ENCODE measurements at places on chromosomes 4 and X.

- DNase-seq, result no peak
These were observed 24.1 kb downstream of the CT45A1 start for GRCh38 chrX:135737366-135738071.

DNA sequence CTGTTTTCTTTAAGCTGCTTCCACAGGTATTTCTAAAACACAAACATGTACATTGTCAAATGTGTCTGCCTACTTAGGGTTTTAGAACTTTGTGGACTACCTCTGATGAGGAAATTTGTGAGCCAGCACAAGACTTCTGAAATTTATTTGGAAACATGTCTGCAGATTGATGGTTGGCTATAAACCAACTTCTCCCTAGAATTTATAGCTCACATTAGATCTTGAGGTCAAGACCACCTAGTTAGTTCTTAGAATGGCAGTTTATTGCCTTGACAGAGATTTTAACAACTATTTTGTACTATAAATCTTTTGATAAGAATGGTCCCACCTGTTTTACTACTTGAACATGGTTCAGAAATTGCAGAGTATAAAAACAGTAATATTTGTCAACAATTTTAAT is 72.7 kb upstream of the AADAT start:
- DNase-seq, result no peak

GRCh38 chrX:23246001-23246400 is 88.6 kb upstream of the PTCHD1 start:
- DNase-seq, result no peak

DNA sequence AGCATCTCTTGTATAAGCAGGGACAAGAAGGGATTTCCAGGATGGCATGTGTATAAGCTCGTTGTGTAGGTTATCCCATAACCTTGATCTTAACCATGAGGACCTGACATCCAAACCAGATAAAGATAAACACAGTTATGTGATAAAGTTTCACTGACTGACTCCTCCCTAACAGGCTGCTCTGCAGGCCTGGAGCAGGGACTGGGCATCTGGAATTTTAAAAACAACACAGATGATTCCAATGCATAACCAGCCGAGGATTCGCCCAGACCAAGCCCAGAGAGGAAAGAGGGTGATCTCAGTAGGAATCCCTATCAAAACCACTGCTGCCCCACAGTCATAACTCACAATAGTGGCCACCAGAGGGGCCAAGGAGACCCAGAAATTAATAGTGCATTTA is 22.7 kb downstream of the KLF3 start:
- no peak for DNase-seq

GRCh38 chr4:136302566-136302965 is 1229.7 kb downstream of the PCDH18 start:
- no peak for DNase-seq

GRCh38 chrX:8323356-8323755 is 141.3 kb upstream of the VCX3B start:
- no peak for DNase-seq

- DNase-seq, result no peak
These were observed 63.0 kb upstream of the ZXDB start for GRCh38 chrX:57528670-57529255.

GRCh38 chrX:38669428-38669827 is 108.1 kb downstream of the TSPAN7 start:
- DNase-seq, result no peak

DNA sequence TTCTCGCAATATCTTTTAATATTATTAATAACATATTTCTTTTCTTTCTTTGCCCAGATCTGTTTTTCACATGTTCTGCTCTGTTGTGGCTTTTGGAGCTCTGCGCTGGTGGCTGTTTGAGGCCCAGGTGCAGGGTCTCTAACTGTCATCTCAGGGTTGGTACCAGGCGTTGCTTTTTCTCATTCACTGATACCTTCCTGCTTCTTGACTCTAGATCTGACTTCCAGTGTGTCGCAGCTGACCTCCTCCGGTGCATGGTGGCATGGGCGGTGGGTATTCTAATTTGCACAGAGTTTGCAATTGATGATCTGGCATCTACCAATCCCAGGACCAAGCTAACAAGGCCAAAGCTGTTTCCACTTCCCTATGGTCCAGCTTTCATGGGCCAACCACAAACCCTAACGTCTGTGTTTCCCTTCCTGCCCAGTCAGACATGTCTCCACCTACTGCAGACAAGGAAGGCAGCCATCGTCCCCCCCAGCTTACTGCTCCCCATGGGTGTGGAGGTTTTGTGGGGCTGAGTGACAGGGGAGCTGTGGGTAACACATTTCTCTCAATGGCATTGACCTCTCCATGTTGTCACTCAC is 25.2 kb downstream of the LETM1 start:
- no peak for DNase-seq

GRCh38 chr4:52670739-52671138 is 11.6 kb upstream of the USP46 start:
- DNase-seq, result no peak

- DNase-seq, result no peak
These were observed 183.1 kb upstream of the S100G start for GRCh38 chrX:16466640-16467432.

- no peak for DNase-seq
These were observed 1.0 kb downstream of the HNRNPH2 start for GRCh38 chrX:101409043-101409442.

DNA sequence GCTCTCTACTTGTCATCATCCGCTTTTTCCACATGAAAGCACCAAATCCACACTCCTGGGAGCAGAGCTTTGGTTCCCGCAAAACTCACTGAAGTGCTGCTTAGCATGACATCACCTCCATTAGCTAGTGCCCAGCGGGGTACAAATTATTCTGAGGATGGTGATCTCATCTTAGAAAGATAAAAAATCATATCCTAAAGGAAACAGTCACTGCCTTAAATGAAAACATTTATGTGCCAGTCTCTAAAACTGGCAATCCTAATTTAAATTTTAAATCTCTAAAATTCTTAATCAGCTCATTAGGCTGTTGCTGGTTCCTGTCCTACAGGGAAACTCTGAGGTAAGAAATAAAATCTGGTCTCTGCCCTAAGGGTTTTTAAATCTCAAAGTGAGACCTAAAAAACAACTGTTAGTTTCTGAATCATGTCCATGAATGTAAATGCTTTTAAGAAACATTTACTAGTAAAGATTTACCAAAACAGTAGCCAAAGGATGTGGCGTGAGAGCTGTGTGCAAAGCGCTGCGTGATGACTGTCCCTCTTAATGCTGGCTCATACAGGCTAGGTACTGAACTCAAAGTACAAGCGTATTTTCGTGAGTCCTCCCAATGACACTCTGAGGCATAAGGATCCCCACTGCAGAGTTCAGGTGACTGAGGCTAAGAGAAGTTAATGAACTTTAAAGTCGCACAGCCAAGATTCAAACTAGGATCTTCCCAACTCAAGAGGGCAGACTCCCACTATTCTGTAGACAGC is 4.5 kb downstream of the CASP3 start:
- DNase-seq, result no peak

GRCh38 chr4:99201690-99202089 is 17.4 kb downstream of the ADH6 start:
- no peak for DNase-seq

DNA sequence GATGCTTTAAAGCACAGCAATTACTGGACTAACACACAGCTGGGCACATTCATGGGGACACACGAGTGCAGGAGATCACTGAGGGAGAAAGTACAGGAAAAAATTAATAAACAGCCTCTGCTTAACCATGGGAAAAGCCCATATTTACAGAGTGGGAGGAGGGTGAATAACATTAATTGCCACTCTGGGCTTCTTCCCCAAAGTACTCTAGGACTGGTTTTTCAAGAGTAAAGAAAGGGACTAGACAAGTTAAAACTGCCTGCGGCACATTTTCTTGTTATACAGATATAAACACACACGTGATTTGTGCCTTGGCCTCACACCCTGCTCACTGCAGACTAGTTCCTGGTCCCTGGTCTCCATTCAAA is 179.7 kb upstream of the TET2 start:
- DNase-seq, result no peak

DNA sequence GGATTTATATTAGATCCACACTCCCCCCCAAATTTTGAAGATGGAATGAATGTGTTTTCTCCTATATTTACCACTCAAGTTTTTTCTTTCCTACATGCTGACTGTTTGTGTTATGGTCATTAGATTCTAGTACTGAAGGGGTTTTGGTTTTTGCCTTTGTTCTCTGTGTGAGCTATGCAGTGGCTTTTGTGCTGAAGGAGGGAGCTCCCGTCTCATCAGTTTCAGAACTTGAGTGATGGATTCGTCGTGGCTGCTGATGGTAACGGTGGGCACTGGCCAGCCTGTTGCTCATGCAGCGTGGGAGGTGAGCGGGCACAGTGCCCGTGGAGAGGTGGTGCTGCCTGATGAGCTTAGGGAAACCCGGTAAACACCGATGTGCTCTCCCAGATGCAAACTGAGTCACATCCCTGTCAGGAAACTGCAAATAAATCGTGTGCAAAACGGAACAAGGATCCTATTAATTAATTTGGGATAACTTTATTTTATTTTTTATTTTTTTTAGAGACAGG is 101.5 kb downstream of the SORBS2 start:
- DNase-seq, result no peak

GRCh38 chr4:54954656-54955388 is 170.6 kb downstream of the KDR start:
- DNase-seq, result no peak

DNA sequence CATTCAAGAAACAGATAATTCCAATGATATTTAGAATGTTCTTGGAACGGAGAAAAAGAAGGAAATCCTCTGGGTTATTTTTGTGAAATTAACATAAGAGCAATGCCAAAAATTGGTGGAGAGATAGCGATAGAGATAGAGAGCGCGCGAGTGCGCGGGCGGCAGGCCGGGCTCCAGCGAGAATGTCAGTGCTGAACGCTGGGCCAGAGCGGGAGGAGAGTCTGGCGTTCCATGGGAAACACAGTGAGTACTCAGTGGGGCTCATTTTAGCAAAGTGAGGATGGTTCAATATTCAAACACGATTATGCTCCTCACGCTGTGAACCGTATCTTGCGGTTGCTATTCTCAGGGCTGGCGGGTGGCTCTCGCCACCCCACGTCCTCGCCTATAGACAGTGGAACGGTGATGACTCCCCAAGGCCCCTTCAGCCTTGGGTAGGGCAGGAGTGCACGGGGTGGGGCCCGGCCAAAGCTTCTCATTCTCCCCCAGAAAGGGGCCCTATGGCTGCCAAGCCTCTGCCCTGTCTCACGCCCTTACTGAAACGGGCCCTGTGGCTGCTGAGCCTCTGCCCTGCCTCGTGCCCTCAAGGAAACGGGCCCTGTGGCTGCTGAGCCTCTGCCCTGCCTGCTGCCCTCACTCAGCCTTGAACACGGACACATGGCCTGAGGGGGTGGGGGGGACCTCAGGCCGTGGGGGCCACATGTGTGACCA is 16.9 kb downstream of the CPLX1 start:
- DNase-seq, result no peak

DNA sequence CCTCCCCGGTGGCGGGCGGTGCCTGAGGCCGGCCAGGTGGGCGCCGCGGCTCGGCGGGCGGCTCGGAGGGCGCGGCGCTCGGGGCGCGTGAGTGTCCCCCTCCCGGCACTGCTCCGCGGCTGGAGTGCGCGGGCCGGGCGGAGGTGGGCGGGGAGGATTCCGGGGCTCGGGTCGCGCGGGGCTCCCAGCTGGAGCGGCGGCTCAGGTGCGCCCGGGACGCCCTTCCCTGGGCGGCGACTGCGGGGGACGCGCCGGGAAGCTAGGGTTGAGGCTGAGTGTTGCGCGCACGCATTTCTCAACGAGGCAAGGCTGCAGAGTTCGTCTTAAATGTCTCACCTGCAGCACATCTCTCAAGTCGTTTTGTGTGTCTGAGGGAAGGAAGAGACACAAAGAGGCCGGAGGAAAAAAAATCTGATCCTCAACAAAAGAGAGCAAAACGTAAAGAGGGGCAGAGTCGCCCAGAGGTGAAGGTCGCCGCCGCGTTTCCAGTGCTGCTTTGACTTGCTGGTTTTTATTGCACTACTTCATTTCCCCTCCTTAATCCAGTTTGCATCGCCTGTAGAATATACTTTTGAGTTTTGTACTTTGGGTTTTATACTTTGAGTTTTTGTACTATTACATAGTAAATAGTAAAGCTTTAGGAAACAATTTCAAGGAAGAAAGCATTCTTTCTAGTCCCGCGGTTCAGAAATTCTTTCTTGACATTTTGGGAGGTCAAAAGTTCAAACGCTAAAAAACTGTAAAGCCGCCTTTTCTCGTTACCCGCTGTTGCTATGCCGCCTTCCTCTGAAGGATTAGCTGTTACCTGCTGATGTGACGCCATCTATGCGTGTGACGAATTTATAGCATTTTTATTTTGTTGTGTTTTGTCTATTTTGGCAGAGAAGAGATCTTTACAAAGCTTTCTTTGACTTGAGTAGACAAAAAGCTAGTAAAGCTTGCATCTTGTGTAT is 106.5 kb upstream of the STOX2 start:
- DNase-seq, result no peak

GRCh38 chr4:93178279-93178678 is 650.3 kb upstream of the ATOH1 start:
- no peak for DNase-seq

GRCh38 chr4:10589321-10589720 is 95.2 kb downstream of the CLNK start:
- DNase-seq, result no peak

GRCh38 chrX:84078991-84079390 is 109.0 kb downstream of the RPS6KA6 start:
- DNase-seq, result no peak

DNA sequence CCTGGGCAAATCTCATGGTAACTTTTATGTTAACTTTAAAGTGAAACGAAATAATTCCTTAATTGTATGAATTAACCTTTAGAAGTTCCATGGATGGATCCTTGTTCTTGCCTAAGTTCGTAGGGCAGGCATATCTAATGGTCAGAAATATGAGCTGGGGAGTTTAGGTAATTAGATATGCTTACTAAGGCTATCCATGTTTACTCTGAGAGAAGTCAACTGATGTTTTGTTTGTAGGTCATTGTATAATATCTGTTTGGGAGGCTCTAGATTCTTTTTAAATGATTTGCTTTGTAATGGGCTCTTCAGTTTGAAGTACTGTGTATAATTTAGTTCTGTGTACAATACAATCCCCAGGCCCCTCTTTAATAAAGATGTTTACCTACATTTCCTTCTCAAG is 117.0 kb downstream of the DCK start:
- DNase-seq, result no peak

DNA sequence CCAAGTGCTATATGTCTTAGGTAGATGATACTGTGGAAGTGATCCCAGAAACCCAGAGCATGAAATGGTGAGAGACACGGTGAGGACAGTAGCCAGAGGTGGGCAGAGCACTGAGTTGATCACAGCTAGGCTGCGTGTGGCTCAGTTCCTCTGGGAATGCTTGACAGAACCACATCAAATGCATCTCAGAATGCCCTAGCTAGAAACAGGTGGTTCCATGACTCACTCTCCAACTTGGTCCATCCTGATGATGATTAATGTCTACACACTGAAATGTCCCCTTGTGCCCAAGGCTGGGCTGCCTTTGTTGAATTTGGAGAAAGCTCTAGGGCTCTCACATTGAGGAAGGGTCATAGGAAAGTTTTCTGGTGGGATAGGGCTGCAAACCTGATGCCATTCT is 113.6 kb downstream of the ZNF518B start:
- DNase-seq, result no peak

GRCh38 chr4:86960557-86960961 is 25.7 kb downstream of the AFF1 start:
- DNase-seq, result no peak
